ENCODE measurements at places on chromosomes 16 and 17.

DNA sequence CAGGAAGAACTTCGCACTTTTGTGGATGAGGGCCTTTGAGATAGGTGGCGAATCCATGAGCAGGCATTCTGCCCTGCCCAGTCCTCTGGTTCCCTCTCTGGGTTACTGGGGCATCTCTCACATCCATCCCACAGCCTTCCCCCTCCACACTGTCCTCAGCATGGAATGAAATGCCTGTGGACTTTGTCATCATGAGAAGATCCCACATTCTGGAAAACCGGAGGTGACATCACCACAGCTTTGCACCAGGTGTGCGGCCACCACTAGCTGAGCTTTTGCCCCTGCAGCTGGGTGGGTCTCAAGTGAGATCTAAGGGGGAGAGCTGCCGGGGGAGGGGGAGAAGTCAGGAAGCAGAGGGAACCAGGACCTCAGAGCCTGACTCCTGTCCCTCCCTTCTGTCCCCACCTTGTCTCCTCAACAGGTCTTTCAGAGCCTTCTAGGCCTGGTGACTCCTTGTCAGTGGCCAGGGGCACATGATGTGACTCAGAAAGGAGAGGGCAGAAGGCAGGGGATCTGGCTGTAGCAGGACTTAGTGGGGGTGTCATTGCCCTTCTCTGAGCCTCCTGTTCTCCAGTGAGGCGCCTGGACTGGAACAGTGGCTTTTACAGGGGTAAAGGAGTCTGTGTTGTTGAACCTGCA is 40.0 kb upstream of the DLX4 start:
- no peak for DNase-seq

DNA sequence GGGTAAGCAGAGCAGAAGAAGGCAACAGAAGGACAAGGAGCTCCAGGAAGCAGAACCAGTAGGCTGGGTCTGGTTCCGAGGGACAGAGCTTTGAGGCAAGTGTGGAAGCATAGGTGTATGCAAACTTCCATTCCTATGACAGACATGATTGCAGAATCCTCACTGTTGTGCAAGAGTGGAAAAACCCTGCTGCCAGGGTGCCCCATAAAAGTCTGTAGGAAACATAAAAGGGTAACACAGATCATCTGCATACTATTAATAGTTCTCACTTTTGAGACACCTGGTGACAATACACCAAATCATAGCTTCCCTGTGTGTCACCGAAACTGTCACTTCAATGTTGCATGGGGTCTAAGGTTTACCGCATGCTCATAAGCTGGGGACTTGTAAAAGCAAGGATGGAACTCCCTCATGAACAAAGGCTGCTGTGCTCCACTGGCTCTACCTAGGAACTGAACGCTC is 39.7 kb downstream of the ARHGAP17 start:
- no peak for DNase-seq

- DNase-seq, result no peak
Measured at GRCh38 chr16:81530296-81530721, 85.7 kb downstream of the CMIP start.

DNA sequence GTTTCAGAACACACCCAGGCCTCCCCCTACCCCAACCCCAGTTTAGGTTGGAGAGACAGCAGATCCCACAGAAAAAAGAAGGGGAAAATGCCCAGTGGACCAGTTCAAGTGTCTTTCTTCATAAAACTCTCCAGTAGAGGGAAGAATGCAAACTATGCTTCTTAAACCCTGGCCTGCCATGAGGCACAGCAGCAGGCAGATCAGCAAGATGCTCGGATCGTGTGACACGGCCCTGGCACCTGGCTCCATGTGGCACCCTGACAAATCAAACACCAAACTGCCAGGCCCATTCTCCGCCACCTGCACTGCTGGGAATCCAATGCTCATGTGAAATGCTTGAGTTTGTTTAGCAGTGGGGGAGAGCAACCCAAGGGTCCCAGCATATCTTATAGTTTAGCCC is 166.8 kb downstream of the SOX9 start:
- no peak for DNase-seq

GRCh38 chr16:85820604-85821372 is 21.3 kb downstream of the COX4I1 start:
- DNase-seq, result no peak

Measured in DND-41 (cell line).